HFFc6 (cell line): ENCODE measurements at places on chromosomes 12 and 14. TPM values are rescaled to one million over a fixed set of nuclear protein-coding genes. Genes with fewer than 3 reads are reported as not detected.

Gene TDP1
- 20.3 to 24.7 TPM (median 24.1 TPM) in 3 replicates for total RNA-seq

Gene PLEKHG7
- not detected in 3 replicates for total RNA-seq

Gene SART3
- total RNA-seq: 30.7 to 34.2 TPM (median 34.0 TPM) in 3 replicates

Gene CSRP2
- total RNA-seq: 18.7 to 32.8 TPM (median 26.4 TPM) in 3 replicates

- no peak for DNase-seq
- H3K27me3 ChIP-seq: peaks cover 8% of the 10 kb centered on the region
- no peaks in the 10 kb centered on the region; the same call in 1 of the 2 replicates for H3K4me1 ChIP-seq
- no peaks in the 10 kb centered on the region for H3K36me3 ChIP-seq
- no peak overlapping the region for H3K4me3 ChIP-seq
- no peak overlapping the region for H3K27ac ChIP-seq
These were observed 28.6 kb upstream of the BLTP3B start for GRCh38 chr12:100171248-100171647.

GRCh38 chr12:21129906-21130305, 1.1 kb upstream of the SLCO1B1 start:
- no peak for DNase-seq
- H3K4me3 ChIP-seq: no peak overlapping the region
- H3K36me3 ChIP-seq: no peaks in the 10 kb centered on the region
- no peaks in the 10 kb centered on the region for H3K4me1 ChIP-seq
- H3K27ac ChIP-seq: no peak overlapping the region

- peaks cover 20% of the 10 kb centered on the region for H3K4me1 ChIP-seq
- H3K4me3 ChIP-seq: no peak overlapping the region
- H3K27me3 ChIP-seq: peaks cover 13% of the 10 kb centered on the region
- DNase-seq: no peak
- H3K27ac ChIP-seq: no peak overlapping the region
These were observed 6.1 kb upstream of the AAAS start for GRCh38 chr12:53327435-53328042.

GRCh38 chr12:124771462-124772288, 92.0 kb downstream of the SCARB1 start:
- no peak overlapping the region for H3K27ac ChIP-seq
- H3K4me1 ChIP-seq: peaks cover 64% of the 10 kb centered on the region
- no peaks in the 10 kb centered on the region; the same call in 1 of the 2 replicates for H3K27me3 ChIP-seq
- no peaks in the 10 kb centered on the region for H3K36me3 ChIP-seq
- peak; percentile 36 for DNase-seq
